Ureter (tissue), 1 donor: ENCODE measurements at places on chromosomes 5 and 9.

DNA sequence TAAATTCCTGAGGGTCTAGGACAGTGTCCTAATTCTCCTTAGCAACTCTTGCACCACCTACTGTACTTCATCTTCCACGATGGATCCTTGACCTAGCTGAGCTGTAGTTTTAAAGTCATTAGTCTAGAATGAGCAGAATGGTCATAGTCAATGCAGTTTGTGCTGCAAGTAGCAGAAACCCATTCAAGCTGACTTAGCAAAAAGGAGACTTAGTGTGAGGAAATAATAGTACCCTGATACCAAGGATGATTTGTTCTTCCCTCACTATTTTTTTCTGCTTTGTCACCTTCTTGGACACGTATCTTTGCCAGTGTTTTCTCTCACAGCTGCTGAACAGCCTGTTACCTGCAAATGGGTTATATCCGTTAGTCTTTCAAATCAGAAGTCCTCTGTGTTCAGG is 5.3 kb downstream of the MFAP3 start:
- DNase-seq = no peak

- DNase-seq = no peak
Measured at GRCh38 chr9:136157477-136158265, 39.0 kb upstream of the TMEM250 start.

DNA sequence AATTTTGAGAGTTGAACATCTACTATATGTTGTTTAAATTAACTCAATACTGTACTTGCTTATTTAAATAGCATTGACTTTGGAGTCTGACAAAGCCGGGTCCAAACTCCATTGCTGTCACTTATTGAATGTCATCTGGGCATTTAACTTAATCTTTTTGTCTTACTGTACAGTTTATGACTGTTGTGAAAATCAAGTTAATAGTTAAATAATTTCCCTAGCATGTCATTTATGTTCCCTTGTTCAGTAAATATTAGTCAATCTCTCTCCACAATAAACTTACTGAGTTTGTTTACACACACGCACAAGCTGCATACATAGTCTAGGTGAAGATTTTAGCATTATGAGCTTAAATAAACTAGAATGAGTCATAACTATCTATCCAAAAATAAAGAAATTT is 6.3 kb upstream of the UGCG start:
- no peak for DNase-seq

DNA sequence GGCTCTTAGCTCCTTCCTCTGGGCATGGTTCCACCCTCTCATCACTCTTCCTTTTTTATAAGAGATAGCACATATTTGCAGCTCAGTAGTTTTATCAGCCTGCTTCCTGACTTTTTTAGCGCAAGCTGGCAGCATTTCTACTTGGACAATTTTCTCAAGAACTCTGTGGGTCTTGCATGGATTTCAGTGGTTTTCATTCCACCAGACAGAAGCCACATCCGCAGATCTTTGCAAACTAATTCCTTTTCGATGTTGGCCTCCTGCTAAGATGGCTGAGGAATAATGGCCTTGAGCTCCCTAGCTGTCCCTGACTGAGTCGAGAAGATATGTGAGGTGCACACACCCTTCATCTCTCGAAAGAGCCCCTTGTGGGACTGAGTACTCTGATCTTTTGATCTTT is 49.5 kb downstream of the GALNT12 start:
- DNase-seq = no peak

- no peak for DNase-seq
Measured at GRCh38 chr5:150291388-150292385, 2.1 kb upstream of the CAMK2A start.

DNA sequence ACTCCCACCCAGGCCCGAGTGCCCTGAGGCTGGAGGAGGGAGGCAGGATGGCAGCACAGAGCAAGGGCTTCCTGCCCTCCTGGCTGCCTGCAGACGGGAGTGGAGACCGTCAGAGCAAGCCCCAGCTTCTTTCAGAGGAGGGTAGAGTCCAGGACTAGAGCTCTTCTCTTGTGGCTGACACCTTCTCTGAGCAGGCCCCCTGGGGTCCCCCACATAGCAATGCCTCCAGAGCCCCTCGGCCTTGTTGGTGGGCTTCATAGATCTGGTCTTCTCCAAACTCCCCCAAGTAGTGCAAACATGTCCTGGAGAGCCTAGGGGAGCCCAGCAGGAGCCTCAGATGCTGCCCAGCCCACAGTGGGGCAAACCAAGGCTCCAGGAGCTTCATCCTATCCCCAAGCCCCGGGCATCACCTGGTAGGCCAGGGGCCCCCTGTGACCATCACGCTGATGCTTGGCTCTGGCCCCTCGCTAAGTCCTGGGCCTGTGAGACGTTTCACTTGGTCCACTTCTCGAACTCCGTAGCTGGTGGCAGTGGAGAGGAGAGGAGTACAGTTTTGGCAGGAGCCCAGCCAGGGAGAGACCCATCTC is 2.0 kb downstream of the MZB1 start:
- no peak for DNase-seq

GRCh38 chr5:149869411-149869821 is 75.2 kb downstream of the PDE6A start:
- DNase-seq = no peak

- DNase-seq = no peak
Measured at GRCh38 chr5:140611020-140611521, 21.9 kb downstream of the CD14 start.

- no peak for DNase-seq
Measured at GRCh38 chr5:74499256-74500050, 141.1 kb downstream of the ENC1 start.

DNA sequence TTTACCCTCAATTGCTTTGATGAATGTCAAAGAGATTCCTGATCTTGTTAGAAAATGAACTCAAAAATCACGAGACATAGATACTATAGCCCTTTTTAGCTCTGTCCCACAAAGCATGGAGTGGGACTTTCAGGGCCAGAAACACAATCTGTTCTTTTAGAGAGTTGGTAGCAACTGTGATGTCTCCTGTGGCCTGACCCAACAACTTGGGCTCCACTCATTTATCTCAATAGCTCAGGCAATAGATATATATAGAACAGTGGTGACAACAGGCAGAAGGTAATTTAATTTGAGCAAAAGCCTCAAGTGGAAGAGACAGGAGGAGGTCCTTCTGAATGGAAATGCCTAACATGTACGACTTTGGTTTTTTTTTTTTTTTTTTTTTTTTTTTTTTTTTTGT is 25.2 kb downstream of the TLR4 start:
- no peak for DNase-seq

- no peak for DNase-seq
Measured at GRCh38 chr5:80275347-80275746, 19.5 kb upstream of the SERINC5 start.
